ENCODE measurements at places on chromosomes 7 and 10.
A peak's percentile ranks its signal among the peaks of the same experiment; 100 is the strongest.

- DNase-seq, result no peak
Observed at GRCh38 chr7:48154792-48155413, 16.4 kb upstream of the ABCA13 start.

GRCh38 chr7:142886866-142887265 is 1.3 kb upstream of the TRPV6 start:
- no peak for DNase-seq

DNA sequence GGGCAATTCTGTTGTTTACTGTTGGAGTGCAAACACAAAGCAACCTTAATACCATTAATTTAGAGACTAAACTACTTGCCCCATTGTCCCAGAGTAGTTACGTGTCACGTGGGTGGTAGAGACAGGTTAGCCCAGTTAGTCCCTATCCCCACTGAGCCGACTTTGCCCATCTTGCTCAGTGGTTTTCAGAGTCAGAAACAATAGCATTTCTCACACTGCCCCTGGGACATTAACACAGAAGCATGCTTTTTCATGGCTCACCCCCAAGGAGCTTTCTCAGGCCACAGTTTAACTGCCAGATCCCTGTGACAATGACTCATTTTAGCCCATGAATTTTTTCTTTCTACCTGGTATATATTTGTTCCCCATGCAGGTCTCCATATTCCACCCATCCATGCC is 271.0 kb downstream of the POU6F2 start:
- no peak for DNase-seq

DNA sequence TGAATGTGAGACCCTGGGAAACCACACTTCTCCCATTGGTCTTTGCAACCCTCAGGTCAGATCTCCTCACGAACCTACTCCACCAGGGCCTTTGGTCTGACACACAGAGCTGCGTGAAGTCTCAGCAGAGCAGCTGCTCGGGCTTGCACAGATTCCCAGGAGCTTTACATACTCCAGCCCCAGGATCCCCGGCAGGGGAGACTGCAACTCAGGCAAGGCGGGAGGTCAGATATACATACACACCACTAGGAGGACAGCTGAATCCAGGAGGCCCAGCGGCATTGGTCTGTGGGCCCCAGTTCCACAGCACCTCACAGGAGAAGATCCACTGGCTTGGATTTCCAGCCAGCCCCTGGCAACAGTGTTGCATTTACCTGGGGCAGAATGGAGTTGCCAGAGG is 239.2 kb downstream of the GPAM start:
- DNase-seq, result no peak

- DNase-seq, result no peak
Observed at GRCh38 chr7:157457355-157458253, 120.8 kb downstream of the DNAJB6 start.

DNA sequence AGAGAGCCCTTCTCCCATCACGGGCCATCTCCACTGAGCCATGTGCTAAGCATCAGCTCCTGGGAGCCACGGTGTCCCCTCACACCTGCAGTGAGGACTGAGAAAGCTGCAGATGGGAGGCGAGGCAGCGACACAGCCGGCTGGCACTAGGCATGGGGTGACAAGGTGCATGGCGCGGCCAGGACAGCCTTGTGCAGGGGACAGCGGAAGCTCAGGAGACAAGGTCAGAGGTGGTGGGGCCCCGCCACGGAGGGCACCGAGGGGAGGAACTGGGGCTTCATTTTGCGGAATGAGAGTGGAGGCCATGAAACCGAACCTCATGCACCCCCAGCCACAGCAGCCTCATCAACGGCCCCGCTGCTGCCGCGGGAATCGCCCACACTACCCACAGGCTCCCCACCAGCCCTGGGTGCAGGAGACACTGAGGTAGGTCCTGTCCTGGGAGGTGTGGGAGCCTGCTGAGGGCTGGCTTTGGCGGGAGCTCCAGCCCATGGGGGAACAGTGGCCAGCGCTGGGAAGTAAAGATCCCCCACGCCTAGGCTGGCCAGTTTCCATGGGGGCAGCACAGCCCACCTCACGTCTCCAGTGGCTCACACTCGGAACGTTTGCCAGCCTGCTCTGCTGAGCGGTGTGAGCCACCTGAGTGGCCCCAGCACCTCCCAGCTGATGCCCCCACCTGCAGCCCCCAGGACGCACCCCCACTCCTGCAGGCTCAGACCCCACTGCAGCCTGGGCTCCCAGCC is 71.2 kb upstream of the INSIG1 start:
- DNase-seq, result no peak

- DNase-seq, result peak; percentile 50
Observed at GRCh38 chr7:82428186-82428961, 15.2 kb downstream of the CACNA2D1 start.

DNA sequence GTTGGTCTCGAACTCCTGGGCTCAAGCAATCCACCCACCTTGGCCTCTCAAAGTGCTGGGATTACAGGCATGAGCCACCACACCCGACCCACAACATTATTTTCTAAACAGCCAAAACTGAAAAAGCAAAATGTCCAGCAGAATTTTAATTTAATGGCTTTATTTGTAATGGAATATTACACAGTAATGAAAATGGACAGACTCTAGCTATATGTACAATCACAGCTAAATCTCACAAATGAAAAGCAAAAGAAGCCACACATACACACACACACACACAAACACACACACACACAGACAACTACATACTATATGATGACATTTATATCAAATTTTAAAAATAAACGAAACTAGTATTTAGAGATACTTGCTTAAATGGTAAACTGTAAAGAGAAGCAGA is 18.7 kb downstream of the ARHGAP19 start:
- DNase-seq, result no peak

DNA sequence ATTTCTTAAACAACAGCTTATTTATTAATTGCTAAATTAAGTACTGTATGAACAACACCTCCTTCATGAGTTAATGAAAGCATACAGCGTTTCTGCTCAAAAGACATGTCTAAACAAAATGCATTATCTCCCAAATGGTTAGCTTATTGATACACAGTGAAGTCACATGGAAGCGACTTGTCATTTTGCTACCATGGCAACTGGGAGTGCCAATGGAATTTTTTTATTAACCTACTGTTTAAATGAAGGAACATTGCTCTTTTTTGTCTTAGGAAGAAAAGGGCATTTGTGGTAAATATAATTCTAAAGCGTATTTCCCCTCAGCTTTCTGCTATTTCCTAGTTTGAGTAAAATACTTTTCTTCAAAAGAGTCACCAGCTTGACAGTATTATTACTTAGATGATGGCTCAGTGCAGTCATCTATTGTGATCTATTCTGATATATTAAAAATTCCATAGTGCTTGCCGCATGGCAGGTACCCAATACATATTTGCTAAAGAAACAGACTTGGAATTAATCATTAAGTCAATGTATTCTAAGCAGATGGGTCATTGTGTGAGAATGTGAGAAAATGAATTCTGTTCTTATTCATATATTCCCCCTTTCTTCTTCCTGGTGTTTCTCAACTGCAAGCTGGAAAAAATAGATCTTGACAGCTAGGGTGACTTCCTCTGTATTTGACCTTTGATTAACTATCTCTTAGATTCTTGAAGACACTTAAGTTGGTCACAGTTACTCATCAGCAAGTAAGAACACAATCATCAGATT is 818.3 kb downstream of the MAGI2 start:
- DNase-seq, result no peak

- DNase-seq, result no peak
Observed at GRCh38 chr10:132907821-132908620, 34.3 kb downstream of the CFAP46 start.

GRCh38 chr7:133491846-133492652 is 239.2 kb downstream of the EXOC4 start:
- no peak for DNase-seq

DNA sequence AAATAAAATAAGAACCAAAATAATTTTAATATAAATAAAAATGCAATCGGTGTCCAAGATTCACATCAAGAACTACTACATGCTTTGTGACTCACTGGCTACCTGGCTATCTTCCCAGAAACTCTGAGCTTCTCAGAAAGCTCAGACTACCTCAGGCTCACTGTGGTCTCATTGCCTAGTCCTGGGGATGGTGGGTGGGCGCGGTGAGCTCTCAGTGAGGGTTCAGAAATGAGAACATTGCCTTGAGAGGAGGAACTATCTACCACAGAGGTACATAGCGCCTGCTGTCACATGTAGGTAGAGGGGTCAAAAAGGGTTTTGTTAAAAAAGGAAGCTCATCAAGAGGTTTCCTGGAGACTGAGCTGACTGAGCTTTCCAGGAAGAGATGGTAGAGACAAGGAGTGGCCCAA is 108.0 kb downstream of the WDFY4 start:
- DNase-seq, result no peak

DNA sequence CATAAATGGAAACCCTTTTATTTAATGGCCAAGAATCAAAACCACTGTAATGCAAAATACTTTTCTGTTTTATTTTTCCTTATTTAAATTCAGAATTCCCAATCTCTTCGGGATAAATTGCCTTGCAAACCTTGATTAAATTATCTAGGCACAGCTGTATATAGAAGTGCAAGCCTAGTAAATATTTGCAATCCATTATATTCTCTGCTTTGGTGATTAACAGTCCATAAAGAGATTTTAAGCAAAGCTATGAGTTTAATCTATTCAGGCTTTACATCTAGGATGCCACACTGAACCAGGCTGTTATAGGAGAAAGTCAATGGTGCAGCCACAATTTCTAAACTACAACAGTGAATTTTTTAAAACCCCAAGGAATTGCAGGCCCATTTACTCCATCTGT is 43.6 kb upstream of the THSD7A start:
- no peak for DNase-seq

DNA sequence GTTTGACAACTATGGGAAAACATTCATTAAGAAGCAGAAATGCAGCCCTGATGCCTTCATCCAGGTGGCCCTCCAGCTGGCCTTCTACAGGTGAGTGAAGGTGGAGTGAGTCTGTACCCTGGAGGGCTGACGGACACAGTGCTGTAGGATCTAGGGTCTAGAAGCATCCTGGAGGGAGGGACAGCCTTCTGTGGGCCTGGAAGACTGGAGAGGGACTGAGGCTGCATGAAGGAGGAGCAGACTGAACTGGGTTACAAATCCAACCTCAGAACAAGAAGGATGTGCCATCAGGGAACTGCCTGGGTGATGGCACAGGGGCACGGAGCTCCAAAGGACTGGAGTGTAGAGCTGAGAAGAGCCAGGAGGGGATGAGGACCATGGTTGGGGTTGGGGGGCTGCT is 27.5 kb upstream of the C10orf53 start:
- DNase-seq, result no peak

DNA sequence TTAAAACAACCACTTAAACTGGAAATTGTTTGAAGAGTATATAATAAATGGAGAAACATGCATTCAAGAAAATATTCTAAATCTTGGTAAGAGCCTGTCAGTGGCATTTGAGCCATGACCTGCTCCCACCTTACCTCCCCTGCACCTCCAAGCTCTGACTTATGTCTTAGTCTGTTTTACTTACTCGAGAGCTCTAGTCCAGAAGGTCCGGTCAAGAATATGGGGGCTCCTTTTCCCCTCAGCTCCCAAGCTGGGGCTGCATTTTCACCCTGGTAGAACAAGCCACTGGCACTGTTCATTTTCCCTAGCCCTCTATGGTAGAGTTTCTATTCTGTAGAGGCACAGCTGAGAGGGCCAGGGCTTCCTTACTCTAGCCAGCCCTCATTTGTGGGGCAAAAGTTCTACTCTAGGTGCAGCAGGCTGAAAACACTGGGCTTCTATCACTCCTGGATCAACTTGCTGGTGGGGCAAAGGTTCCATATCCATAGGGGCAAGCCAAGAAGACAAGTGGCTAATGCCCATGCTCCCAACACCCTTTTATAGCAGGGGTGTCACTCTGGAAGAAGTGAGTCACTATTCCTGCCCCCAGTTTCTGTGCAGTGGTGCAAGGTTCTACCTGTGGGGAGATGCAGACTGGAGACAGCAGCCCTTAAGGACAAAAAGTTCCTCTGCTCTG is 40.6 kb downstream of the ZNF438 start:
- DNase-seq, result no peak

DNA sequence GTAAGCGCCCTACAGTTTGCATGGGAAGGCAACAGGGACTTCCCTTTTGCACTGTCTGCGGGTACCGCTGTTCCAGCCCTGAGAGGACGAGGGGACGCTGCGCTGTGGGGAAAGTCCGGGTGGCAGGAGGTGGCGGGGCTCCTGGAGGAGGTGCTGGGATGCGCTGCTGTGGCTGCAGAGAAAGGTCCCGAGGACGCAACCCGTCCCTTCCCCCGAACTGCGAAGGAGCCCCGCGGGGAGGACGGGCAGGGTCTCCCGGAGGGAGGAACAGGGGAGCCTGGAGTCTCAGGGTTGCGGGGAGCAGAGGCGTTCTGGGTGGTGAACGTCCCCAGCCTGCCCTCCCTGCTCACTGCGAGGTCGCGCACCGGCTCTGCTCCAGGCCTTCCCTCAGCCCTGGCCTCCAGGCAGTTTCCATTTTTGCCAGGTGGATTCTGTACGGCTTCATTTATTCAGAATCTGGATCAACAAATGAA is 91.6 kb downstream of the CXCL12 start:
- no peak for DNase-seq

DNA sequence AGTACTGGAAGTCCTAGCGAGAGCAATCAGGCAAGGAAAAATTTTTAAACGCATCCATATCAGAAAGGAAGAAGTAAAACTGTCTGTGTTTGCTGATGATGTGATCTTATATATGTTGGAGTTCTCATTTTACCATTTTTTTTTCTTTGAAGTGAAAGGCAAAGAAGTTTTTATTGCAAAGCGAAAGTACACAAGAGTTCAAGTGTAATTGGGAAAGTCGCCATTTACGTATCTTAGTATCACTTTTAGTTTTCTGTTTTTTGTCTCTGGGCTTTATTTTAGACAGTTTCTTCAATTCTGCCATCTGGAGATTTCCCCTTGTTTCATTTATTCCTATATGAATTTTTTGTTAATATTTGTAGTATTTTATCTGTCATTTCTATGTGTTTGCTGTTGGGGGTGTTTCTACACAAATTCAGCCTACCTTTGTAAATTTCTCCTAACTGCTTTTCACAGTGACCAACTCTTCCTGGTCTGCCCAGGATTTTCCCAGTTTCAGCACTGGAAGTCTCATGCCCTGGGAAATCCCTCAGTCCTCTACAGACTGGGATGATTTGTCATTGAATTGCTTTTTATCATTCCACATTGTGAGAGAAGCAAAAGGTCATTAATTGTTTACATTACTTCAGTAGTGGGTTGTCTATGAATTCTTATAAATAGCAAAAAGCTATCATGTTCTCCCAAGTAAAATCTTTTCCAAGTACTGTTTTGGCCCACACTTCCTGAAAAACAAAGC is 23.2 kb downstream of the BET1 start:
- no peak for DNase-seq
